Activated gamma-delta T cell (primary cell): ENCODE measurements at places on chromosomes 2 and 18.

- DNase-seq, result no peak
Measured at GRCh38 chr2:15838481-15839090, 101.8 kb upstream of the MYCN start.

DNA sequence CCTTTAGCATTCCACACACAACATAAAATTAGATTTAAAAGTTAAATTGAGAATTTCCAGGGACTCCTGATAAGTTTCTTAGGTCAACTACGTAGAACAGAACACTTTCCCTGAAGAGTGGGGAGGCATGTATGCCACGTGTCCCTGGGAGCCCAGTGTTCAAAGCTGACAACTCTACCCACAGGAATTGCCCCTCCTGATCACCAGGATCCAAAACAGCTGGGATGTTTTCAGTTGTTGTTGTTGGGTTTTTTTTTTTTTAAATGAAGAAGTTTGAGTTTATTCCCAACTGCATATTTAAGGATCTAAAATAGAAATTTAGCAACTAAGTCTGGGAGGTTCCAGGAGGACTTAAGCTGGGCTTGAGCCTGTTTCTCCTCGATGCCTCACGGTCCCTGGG lies 100.5 kb downstream of the TPGS2 start:
- DNase-seq, result no peak

DNA sequence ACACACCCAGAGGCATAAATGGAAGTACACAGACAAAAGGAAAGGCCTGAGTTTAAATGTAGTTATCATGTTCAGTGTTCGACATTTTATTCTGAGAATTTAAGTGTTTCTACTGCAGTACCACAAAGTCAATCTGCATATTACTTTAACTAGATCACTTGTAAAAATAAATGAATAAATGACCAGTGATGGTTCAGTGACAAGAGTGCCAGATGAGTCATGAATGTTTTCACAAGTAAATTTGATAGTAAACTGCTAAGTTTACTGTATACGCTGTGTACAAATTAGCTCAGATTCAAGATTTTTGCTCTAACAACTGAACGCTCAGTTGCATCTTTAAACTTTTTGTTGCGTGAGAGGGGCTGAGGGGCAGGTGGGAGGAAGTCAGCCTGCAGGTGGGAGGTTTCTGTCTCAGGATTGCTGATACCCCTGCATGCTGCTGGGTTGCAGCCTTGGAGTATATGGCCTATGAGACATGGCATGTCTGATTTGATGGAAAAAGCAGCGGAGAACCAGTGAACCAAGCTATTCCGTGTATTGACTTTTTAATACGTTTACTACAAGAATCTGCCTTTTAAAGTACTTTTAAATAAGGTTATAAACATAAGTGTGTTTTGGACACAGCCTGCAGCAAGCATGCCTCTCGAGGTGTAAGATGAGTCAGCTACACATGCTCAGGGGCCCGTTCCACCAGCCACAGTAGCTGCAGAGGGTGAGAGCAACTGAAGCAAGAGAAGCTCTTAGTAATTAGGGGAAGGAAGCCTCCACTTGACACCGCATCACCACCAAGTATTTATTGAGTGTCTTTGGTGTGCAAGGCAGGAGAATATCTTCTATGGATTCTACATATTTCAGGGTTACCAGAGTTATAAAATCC lies 245.1 kb downstream of the NEDD4L start:
- DNase-seq, result no peak

- DNase-seq, result no peak
Measured at GRCh38 chr2:126887506-126887905, 11.2 kb upstream of the TEX51 start.

- no peak for DNase-seq
Measured at GRCh38 chr2:138105358-138105757, 141.1 kb downstream of the HNMT start.

DNA sequence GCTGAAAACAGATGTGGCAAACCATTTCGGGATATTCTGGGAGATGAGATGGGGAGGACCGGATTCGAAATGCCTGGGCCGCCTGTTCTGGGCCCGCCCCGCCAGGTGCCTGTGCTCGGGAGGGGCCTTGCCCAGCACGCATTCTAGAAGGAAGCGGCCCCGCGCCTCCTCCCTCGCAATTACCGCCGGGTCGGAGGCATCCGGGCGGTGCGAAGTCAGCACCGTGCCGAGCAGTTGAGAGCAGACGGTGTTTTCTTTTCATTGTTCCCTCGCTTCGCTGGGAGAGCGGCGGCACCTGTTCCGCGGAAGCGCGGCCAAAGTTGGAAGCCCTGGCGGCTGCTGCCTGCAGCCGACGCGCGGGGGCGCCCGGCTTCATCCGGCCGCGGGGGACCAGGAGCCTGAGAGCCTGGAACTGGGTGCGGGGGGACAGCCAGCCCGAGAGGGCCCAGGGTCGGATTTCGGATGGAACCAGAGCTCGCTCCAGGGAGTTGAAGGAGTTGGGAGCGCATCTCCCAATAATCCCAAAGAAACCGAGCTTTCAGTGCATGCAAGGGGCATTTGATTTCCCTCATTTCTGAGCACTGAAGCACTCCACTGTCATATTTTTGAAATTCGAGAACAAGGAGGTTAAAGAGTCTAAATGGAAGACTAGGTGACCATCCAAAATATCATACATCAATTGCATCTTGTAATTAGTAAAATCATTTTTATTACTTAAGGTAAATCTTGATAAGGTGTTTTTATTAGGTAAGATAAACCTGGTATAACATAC lies 241.8 kb upstream of the RAB12 start:
- DNase-seq, result no peak

DNA sequence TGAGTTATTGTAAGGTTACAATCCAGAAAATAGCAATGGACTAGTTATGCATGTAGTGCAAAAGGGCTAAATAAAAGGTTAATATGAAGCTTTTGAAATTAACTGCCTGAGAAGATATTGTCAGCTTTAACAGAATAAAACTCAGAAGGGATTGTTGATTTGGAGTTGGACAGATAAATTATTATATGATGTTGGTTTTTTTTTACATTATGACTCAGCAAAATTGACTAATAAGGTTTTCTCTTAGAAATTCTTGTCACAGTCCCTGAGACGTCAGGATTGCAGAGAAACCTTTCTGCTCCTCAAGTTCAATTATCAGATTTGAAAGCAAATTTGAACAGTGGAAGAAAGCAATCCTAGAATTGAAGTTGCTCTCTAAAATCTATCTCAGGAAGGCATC lies 946.9 kb downstream of the CBLN2 start:
- DNase-seq, result no peak

GRCh38 chr2:127069003-127069402 lies 38.0 kb downstream of the BIN1 start:
- DNase-seq, result no peak

- no peak for DNase-seq
Measured at GRCh38 chr2:26173776-26174482, 1.0 kb downstream of the GAREM2 start.

DNA sequence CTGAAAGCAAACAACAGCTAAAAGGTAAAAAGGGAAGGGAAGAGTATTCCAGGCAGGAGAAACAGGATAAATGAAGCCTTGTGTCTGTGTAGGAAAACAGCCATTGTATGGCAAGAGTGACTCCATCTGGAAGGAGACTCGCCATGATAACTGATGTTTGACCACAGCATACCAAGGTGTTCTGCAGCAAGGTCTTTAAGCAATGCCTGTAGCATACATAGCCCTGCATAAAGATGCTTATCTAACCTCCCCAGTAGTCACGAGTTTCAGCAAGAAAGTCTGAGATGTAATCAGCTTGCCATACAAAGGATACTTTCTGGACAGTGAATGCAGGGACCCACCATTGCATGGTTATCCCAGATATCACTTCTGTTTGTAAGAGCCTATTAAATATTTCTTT lies 11.9 kb upstream of the CCNT2 start:
- no peak for DNase-seq

- no peak for DNase-seq
Measured at GRCh38 chr2:178223806-178224205, 29.5 kb downstream of the OSBPL6 start.

DNA sequence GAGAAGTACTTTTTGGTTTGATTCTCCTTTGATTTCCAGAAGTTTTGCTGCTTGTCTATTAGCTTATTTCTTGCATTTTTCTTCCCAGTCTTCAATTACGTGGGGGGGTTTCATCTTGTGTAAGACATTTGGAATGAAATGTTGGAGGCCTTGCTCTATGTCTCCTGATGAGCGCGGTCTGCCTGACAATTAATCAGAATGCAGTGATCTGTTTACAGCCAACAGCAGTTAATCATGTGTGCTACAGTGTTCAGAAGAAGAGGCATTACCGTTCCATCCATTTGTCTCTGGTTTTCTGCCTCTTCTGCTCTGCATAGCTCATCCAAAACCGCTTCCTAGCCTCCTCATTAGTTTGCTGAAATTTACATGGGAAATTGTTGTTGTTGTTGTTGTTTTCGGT lies 134.4 kb upstream of the ST6GAL2 start:
- no peak for DNase-seq

DNA sequence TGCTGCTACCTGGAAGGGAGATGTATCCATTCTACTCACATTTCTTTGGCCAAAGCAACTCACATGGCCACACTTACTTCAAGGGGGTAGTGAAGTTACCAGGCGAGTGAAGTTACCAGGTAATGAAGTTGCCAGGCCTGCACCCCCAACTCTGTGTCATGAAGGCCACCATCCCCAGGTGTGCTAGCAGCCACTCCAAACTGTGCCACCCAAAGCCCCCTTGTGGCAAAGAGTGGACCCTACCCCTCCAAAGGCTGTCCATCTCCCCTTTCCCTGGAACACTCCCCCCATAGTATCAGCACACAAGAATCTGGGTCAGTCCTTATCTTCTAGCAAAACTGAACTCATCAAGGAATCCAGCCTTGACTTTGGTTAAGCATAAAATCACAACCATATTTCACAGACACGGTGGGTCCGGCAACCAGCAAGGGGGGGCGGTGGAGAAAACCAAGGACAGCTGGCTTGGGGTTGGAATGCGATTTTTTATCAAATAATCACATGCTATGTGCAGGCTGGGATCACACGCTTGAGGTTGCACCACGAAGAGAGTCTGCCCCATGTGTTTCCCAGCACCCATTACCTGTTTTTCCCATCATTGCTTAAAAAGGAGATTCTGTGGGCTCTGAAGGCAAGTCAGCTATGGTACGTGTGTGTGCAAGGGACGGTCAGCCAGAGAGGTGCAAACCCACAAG lies 60.9 kb downstream of the ZFP36L2 start:
- DNase-seq, result no peak

GRCh38 chr2:239457586-239458445 lies 57.0 kb upstream of the HDAC4 start:
- no peak for DNase-seq

DNA sequence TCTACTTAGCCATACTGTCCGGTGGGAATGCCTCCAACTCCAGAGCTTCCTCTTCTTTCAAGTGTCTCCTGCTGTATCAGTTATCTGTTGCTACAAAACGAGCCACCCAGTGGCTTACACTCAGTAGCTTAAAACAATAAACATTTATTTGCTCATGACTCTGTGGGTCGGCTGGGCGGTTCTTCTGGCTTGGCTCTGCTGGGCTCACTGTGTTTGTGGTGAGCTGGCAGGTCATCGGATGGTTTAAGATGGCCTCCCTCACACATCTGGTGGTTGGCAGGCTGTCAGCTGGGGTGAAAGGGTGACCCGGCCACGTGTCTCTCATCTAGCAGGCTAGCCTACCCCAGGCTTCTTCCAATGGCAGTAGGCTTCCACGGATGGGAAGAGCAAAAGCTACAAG lies 122.4 kb upstream of the SLC1A4 start:
- no peak for DNase-seq

DNA sequence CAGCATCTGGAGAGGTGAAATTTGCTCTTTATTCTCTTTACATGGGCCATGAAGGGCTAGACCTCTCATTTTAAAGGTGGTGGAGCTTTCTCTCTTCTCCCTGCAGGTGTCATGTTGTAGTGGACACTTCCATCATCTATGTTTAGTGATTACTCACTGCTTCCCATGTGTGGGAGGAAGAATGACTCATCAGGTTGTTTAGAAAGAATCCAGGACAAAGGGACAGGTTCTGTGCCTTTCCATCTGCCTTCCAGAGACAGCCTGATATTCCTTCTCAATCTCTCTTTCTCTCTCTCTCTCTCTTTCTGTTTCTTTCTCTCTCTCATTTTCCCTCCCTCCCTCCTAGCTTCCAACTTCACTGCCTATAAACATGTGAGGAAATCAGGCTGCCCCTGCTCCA lies 38.7 kb downstream of the SCG2 start:
- no peak for DNase-seq

DNA sequence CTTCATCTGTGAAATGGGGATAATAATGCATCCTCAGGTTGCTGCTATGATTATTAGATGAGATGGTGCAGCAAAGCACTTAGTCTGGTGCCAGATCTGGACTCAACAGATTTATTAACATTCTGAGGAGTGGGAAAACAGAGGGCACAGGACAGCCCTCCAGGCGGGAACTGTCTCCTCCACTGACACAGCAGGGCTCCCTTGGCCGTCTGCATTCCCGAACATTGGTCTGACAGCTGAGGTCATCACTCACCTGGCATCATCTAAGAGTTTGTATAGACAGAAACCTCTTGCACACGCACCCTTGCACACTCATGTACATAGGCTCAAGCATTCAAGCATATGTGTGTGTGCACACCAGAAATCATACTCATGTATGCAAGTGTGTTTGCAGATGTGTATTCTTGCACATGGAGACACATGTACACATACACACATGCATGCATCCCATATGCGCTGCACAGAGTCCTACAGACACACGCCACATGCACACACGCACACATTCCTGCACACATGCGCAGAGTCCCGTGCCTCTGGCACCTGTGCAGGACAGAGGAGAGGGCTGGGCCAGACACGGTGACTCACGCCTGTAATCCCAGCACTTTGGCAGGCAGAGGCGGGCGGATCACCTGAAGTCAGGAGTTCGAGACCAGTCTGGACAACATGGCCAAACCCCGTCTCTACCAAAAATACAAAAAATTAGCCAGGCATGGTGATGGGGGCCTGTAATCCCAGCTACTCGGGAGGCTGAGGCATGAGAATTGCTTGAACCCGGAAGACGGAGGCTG lies 173.3 kb upstream of the GLI2 start:
- DNase-seq, result no peak
